ENCODE measurements at places on chromosomes 4 and X.

GRCh38 chr4:73589261-73589847, 30.9 kb downstream of the RASSF6 start:
- no peak for DNase-seq

GRCh38 chr4:38241541-38241940, 281.3 kb downstream of the PTTG2 start:
- no peak for DNase-seq

DNA sequence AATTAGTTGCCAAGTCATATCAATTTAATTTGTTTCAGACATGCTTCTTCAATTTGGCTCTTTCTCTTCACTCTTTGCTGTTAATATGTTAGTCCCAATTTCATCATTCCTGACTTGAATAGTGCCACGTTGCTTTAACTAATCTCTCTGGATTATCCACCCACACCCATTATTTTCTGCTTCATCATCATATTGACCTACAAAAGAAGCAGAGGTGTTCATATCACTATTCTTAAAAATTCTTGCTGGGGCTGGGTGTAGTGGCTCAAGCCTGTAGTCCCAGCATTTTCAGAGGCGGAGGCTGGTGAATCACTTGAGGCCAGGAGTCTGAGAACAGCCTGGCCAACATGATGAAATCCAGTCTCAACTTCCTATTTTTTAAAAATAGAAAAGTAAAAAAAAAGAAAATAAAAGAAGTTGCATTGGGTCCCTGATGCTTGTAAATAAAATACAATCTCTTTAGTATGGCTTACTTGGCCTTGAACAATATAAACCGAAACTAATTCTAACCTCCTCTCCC, 65.7 kb upstream of the KCNIP4 start:
- no peak for DNase-seq

DNA sequence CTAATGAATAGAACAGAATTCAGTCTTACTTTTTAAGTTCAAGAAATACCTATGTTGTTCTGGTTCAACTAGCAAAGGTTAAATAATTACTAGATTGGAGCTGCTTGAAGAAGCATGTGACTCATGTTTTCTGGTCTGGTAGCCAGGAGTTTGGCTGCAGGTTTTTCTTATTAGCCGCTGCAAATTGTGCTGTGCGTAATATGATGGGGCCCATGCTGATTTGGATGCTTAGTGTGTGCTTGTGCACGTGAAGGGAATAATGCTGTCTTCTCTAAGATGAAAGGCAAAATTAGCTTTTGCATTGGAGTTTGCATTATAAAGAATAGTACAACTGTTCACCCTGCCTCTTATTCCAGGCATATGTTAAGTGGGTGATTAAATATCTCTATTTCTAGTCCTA, 219.6 kb downstream of the SNCA start:
- DNase-seq: no peak

DNA sequence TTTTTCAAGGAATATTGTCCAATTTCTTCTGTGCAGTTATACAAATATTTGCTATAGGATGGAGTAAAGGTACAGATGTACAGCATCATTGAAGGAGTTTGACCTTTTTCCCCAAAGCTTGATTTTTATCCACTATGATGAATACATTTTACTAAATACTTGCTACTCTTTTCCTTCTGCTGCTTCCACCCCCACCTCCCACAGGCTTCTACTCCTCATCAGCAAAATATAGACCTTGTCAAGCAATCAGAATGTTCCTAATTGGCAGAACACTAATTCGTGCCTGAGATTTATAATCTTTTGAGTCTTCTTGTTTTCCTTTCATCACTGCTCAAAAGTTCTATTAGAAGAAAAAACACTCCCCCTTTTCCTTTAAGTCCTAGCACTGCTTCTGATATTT, 3.8 kb upstream of the THAP9 start:
- DNase-seq: no peak

GRCh38 chr4:175330652-175331051, 412.5 kb downstream of the ADAM29 start:
- DNase-seq: no peak

- no peak for DNase-seq
Measured at GRCh38 chr4:152540941-152541340, 5.0 kb upstream of the FBXW7 start.

DNA sequence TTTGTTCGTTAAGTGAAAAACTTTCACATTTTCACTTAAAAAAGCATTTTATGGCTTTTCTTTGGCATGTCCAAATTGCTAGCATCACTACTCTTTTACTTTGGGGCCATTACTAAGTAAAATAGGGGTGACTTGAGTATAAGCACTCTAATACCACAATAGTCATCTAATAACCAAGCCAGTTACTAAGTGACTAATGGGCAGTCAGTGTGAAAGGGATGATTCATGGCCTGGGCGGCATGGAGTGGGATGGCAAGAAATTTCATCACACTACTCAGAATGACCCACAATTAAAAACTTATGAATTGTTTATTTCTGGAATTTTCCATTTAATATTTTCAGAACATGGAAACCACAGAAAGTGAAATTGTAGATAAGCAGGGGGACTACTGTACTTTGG, 60.9 kb downstream of the BMP15 start:
- no peak for DNase-seq

GRCh38 chr4:54553001-54553400, 104.8 kb upstream of the KIT start:
- no peak for DNase-seq

DNA sequence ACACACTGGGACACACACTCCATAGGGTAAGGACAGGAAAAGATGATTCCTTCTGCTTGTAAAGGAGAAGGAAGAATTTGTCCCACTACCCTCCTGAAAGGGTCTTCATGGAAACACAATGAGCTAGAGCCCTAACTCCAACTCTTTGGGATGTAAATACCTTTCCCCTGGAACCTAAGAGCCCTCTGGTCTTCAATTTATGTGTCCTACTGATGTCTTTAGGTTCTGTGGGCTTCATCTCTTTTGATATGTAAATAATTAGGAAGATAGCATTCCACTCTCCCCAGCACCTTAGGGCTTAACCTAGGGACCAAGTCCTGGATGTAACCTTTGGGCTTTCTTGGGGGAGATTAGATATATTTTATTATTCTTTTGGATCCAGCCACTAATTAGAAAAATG, 38.3 kb downstream of the PF4 start:
- no peak for DNase-seq

- DNase-seq: no peak
Measured at GRCh38 chr4:53476232-53477037, 99.0 kb downstream of the FIP1L1 start.

DNA sequence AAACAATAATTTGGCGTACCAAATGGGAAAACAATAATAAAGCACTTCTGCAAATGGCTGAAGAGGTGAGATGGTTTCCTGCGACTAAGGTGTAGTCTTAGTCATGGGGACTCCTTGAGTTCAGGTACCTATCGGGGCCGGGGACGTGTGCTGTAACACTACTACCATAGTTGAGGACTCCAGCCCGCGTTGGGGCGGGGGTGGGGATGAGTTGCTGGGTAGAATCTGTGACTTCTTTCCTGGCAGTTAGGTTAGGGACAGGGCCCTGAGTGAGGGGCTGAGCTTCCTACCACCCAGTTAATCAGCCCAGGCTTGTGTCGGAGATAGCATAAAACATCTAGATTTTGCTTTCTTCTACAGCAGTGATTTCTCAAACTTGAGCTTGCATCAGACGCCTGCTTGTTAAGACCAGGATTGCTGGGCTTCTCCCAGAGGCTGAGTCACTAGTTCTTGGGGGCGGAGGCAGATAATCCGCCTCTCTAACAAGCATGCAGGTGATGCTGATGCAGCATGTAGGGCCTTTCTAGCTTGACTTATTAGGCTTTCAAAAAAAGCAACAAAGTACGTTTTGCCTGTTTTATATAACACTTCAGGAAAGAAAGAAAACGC, 30.2 kb downstream of the RBBP7 start:
- no peak for DNase-seq

GRCh38 chr4:148980782-148981480, 538.7 kb upstream of the NR3C2 start:
- no peak for DNase-seq

- no peak for DNase-seq
Measured at GRCh38 chrX:119427024-119427794, 28.1 kb downstream of the SLC25A43 start.

GRCh38 chrX:19879181-19879580, 8.2 kb downstream of the SH3KBP1 start:
- DNase-seq: no peak
